WERI-Rb-1 (cell line): ENCODE measurements at places on chromosomes 2 and 18.

GRCh38 chr2:137826373-137827372 is 137.6 kb upstream of the HNMT start:
- no peak for DNase-seq

- no peak for DNase-seq
Measured at GRCh38 chr2:15866563-15867193, 73.7 kb upstream of the MYCN start.

GRCh38 chr2:223526106-223526505 is 76.1 kb downstream of the SCG2 start:
- no peak for DNase-seq

DNA sequence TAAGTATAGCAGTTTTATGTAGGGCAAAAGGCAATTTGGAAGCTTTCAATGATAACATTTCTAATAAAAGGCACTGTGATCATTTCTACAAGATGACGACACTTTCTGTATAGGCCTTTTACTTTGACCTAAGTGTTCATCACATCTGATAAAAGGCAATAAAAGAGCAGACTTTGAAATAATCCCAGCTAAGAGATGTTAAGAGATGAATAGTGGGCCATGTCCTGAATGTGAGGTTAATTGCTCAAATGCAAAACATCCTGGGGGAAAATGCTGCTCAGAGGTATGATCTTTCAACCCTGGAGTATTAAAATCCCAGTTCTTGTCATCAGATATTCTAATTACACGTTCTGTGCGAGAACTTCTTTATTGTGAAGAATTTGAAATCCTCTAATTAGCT is 677.6 kb downstream of the SOCS6 start:
- no peak for DNase-seq

GRCh38 chr2:181876614-181877063 is 14.9 kb upstream of the ITPRID2 start:
- no peak for DNase-seq

GRCh38 chr2:190819840-190820301 is 60.8 kb upstream of the GLS start:
- no peak for DNase-seq

- DNase-seq, result no peak
Measured at GRCh38 chr2:120227111-120227991, 4.2 kb upstream of the TMEM185B start.

- DNase-seq, result no peak
Measured at GRCh38 chr18:47118981-47119380, 31.3 kb downstream of the HDHD2 start.
